Sciatic nerve (tissue), 2 donors: ENCODE measurements at places on chromosomes 2 and 18. TPM values are rescaled to one million over a fixed set of nuclear protein-coding genes. Genes with fewer than 3 reads are reported as not detected.
A peak's percentile ranks its signal among the peaks of the same experiment; 100 is the strongest.

KIAA2012 gene
- total RNA-seq: not detected

GEN1 gene
- total RNA-seq: 3.4 TPM

SLC1A4 gene
- total RNA-seq: 14.3 TPM

CIB4 gene
- total RNA-seq: not detected

DNA sequence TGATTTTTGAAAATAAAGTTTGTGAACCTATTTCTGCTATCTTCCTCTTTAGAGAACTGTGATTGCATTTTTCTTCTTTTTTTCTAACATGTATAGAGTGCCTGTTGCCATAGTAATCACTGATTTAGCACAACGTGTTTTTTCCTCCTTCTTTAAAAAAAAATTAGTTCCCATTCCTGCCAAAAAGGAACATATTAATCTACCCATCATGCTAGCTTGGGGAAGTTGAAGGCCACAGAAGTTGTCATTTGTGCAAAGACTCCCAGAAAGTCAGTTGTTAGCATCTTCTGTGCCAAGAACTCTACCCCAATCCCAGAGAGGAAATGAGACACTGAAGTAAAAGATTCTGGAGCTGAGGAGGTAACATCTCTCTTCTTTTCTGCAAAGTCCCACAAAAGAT lies 57.3 kb downstream of the SLC8A1 start:
- DNase-seq: no peak

GRCh38 chr2:16507655-16508489 lies 157.8 kb downstream of the CYRIA start:
- DNase-seq: peak; percentile 63

GRCh38 chr2:218927422-218927821 lies 32.0 kb upstream of the CDK5R2 start:
- no peak for DNase-seq

- DNase-seq: no peak
These were observed 22.5 kb upstream of the PLEKHM3 start for GRCh38 chr2:208047840-208048239.

GRCh38 chr2:85187069-85187468 lies 53.9 kb downstream of the TCF7L1 start:
- DNase-seq: no peak

DNA sequence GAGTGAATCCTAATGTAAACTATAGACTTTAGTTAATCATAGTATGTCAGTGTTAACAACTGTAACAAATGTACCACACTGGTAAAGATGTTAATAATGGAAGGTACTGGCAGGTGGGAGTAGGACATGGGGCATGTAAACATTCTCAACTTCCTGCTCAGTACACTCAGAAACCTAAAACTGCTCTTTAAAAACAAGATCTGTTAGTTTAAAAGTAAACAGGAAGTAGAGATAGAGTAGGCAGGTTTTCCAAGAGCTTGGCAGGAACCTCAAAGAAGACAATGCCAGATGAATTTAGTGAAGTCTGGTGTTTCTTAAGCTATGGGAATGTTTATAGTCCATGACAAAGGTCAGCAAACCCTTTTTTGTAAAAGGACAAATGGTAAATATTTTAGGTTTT lies 46.6 kb downstream of the CCDC138 start:
- DNase-seq: no peak

- no peak for DNase-seq
These were observed 231.7 kb downstream of the PARD3B start for GRCh38 chr2:204776781-204777559.

DNA sequence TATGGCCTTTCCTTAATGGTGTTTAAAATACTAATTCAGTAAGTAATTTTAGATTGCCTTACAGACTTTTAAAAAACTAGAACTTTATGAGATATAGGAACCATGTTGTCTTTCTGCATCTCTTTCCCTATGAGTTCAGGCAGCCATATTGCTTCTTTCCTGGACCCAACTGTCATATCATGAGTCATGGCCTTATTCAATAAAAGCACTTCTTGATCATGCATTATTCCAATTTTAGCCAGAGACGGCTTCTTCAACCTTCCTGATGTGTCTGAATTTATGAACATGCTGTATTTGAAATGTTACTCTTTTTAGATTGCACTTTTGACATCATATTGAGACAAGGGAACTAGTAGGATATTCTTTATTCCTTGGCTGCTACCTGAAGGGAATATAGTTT lies 65.4 kb upstream of the MAP3K20 start:
- DNase-seq: no peak
